A673 (cell line): ENCODE measurements at places on chromosomes 7 and 10. TPM values are rescaled to one million over a fixed set of nuclear protein-coding genes. Genes with fewer than 3 reads are reported as not detected.
A peak's percentile ranks its signal among the peaks of the same experiment; 100 is the strongest.

GRCh38 chr7:26305869-26306665, 14.4 kb downstream of the SNX10 start:
- H3K36me3 ChIP-seq = no peaks in the 10 kb centered on the region
- H3K4me3 ChIP-seq = no peak overlapping the region
- no peaks in the 10 kb centered on the region for H3K27me3 ChIP-seq
- no peak overlapping the region for H3K27ac ChIP-seq

- no peaks in the 10 kb centered on the region for H3K36me3 ChIP-seq
- no peak for DNase-seq
- no peaks in the 10 kb centered on the region for H3K4me1 ChIP-seq
- no peak overlapping the region for H3K27ac ChIP-seq
- no peak overlapping the region for H3K4me3 ChIP-seq
Observed at GRCh38 chr10:13139676-13140075, 21.7 kb upstream of the MCM10 start.

DNA sequence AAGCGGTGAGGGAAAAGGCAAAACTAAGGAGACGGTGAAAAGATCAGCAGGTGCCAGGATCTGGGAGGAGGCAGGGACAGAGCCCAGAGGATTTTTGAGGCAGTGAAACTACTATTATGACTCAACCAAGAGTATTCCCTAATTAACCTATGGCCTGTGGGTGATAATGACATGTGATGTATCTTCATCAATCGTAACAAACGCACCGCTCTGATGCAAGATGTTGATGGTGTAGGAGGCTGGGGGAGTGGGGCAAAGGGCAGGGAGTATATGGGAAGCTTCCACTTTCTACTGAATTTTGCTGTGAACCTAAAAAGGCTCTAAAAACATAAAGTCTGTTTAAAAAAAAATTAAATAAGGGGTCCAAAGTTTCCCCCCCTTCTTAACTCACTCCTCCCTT, 25.5 kb upstream of the EZH2 start:
- H3K27ac ChIP-seq = no peak overlapping the region
- no peak overlapping the region for H3K4me3 ChIP-seq
- DNase-seq = no peak

- no peak overlapping the region for H3K4me3 ChIP-seq
- no peak overlapping the region for H3K27ac ChIP-seq
- peaks cover 5% of the 10 kb centered on the region for H3K4me1 ChIP-seq
- H3K36me3 ChIP-seq = no peaks in the 10 kb centered on the region
Observed at GRCh38 chr7:128108641-128109423, 77.6 kb upstream of the LRRC4 start.

GRCh38 chr7:151089893-151090730, 3.8 kb downstream of the AGAP3 start:
- no peak overlapping the region for H3K27ac ChIP-seq
- no peaks in the 10 kb centered on the region for H3K27me3 ChIP-seq
- peaks cover 20% of the 10 kb centered on the region for H3K4me1 ChIP-seq
- DNase-seq = no peak

- no peak for DNase-seq
- H3K27ac ChIP-seq = no peak overlapping the region
- H3K4me3 ChIP-seq = no peak overlapping the region
- no peaks in the 10 kb centered on the region for H3K4me1 ChIP-seq
Observed at GRCh38 chr10:71191019-71191418, 21.4 kb upstream of the UNC5B start.

- no peaks in the 10 kb centered on the region for H3K27me3 ChIP-seq
- no peak overlapping the region for H3K27ac ChIP-seq
- DNase-seq = no peak
- no peaks in the 10 kb centered on the region for H3K36me3 ChIP-seq
Observed at GRCh38 chr7:42614636-42615035, 297.2 kb downstream of the C7orf25 start.

GRCh38 chr7:132251327-132251659, 325.0 kb downstream of the PLXNA4 start:
- no peak overlapping the region for H3K4me3 ChIP-seq
- H3K27ac ChIP-seq = no peak overlapping the region
- no peaks in the 10 kb centered on the region for H3K4me1 ChIP-seq
- no peak for DNase-seq
- peaks cover 45% of the 10 kb centered on the region for H3K27me3 ChIP-seq

GRCh38 chr7:2003931-2004812, 228.6 kb downstream of the MAD1L1 start:
- no peak overlapping the region for H3K4me3 ChIP-seq
- peaks cover 8% of the 10 kb centered on the region for H3K4me1 ChIP-seq
- no peak overlapping the region for H3K27ac ChIP-seq
- DNase-seq = no peak
- no peaks in the 10 kb centered on the region for H3K36me3 ChIP-seq
- H3K27me3 ChIP-seq = no peaks in the 10 kb centered on the region

DNA sequence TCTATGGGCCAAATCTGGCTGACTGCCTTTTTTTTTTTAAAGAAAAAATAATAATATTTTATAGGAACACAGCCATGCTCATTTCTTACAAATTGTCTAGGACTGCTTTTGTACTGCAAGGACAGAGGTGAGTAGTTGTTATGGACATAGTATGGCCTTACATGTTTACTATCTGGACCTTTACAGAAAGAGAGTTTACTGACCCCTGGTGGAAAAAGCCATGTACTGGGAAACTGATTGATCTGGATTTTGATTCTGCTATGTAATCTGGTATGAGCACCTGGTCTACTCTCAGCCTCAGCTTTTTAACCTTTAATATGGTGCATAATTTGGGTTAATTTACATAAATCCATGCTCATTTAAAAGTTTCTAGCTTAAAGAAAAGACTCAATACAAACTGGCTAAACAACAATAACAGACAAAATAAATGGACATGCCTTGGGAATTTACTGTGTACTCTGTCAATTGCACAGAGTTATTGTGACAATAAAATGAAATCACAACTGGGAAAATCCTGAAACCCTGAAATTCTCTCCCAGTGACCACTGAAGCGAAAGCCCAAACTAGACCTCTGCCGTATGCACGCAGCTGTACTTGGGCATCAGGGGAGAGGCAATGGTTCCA, 260.7 kb downstream of the BMPER start:
- no peaks in the 10 kb centered on the region for H3K36me3 ChIP-seq
- H3K27me3 ChIP-seq = no peaks in the 10 kb centered on the region
- DNase-seq = peak; percentile 54
- peaks cover 14% of the 10 kb centered on the region for H3K4me1 ChIP-seq
- no peak overlapping the region for H3K27ac ChIP-seq

DNA sequence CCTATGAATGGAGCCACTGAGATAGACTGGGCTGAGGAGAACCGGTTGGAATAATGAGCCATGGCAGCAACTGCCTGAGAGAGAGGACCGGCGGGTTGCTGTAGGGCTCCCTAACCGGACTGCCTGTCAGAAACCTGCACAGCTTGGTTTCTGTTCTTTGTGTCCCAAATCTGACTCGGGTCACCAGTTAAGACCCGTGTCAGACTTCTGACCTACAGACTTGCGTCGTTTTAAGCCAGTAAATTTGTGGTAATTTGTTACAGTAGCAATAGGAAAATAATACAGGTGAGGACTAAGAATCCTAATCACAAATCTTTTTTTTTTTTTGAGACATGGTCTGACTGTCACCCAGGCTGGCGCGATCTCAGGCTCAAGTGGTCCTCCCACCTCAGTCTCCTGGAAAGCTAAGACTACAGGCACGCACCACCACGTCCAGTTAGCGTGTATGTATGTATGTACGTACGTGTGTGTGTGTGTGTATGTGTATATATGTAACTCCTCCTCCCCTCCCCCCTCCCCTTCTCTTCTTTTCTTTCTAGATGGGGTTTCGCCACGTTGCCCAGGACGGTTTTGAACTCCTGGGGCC, 672 bp upstream of the DDX56 start:
- peaks cover 9% of the 10 kb centered on the region for H3K4me1 ChIP-seq
- peaks cover 57% of the 10 kb centered on the region for H3K36me3 ChIP-seq
- no peak for DNase-seq
- H3K27ac ChIP-seq = peak overlapping the region; percentile 93
- H3K4me3 ChIP-seq = peak overlapping the region; percentile 94
- no peaks in the 10 kb centered on the region for H3K27me3 ChIP-seq

DNA sequence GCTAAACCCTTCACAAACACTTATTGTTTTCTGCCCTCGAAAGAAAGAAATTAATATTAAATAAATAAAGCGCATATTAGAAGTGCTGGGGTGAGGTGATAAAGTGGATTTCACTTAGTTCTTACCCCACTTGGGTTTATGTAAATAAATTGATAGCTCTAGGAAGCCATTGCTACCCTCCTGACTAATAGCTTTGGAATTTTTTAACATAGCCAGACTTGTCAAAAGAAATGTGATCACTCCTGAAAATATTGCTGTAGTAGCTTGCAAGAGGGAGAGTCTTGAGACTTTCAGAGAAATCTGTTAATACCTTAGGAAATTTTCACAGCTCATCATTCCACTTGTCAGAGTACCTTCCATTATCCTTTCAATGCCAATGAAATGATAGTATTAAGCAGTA, 7.6 kb downstream of the ARL5B start:
- no peak overlapping the region for H3K27ac ChIP-seq
- peaks cover 43% of the 10 kb centered on the region for H3K36me3 ChIP-seq
- no peaks in the 10 kb centered on the region for H3K27me3 ChIP-seq
- DNase-seq = peak; percentile 39
- no peak overlapping the region for H3K4me3 ChIP-seq
- H3K4me1 ChIP-seq = peaks cover 11% of the 10 kb centered on the region

- H3K36me3 ChIP-seq = peaks cover 88% of the 10 kb centered on the region
- DNase-seq = no peak
- H3K27me3 ChIP-seq = no peaks in the 10 kb centered on the region
- no peak overlapping the region for H3K27ac ChIP-seq
- H3K4me3 ChIP-seq = no peak overlapping the region
- H3K4me1 ChIP-seq = no peaks in the 10 kb centered on the region
Observed at GRCh38 chr7:74235518-74236268, 18.5 kb downstream of the RFC2 start.

DNA sequence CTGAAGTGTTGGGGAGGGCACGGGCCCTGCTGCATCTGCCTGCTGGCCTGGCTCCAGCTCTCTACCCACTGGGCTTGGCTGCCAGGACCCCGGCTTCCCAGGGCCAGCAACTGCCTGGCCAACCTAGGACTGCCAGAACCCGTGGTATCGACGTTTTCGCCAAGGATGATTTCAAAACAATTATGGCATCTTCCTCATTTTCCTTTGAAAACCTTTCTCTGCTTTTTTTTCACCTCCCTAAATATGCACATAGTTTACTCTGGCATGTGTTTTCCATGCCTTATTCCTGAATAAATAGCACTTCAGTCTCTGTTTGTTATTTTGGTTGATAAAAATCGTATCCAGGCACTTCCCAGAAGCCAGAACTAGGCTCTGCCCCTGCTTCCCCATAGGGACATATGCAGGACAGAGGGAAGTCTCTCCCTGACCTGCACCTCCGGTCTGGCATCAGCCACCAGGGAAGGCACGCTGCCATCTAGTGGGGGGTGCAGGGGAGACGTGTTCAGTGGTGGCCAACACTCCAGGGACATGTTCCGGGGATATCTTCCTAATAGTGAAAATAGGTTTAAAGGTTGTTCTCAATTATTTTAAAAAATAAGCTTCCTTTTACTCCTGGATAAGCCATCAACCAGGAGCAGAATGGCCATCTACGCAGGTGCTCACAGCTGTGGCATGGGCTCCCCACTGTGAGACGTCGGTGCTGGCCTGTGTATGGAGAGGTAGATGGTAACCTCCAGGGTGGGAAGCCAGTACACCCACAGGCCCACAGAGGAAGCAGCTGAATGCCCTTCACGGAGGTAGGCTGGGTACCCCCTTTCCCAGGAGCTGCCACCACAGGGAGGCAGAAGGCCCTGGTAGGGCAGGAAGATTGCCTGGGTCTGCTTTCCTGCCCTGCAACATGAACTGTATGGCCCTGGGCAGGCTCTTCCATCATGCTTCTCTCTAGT, 30.7 kb upstream of the ANTXRL start:
- H3K4me1 ChIP-seq = no peaks in the 10 kb centered on the region
- no peaks in the 10 kb centered on the region for H3K27me3 ChIP-seq
- H3K27ac ChIP-seq = no peak overlapping the region
- peak; percentile 40 for DNase-seq

- H3K4me1 ChIP-seq = peaks cover 11% of the 10 kb centered on the region
- H3K4me3 ChIP-seq = no peak overlapping the region
- H3K27ac ChIP-seq = no peak overlapping the region
Observed at GRCh38 chr10:128877141-128877540, 589.9 kb upstream of the MGMT start.

GRCh38 chr10:70409772-70410171, 5.8 kb downstream of the EIF4EBP2 start:
- H3K4me1 ChIP-seq = peaks cover 7% of the 10 kb centered on the region
- no peak for DNase-seq
- peaks cover 13% of the 10 kb centered on the region for H3K36me3 ChIP-seq
- H3K27ac ChIP-seq = no peak overlapping the region
- no peaks in the 10 kb centered on the region for H3K27me3 ChIP-seq
- H3K4me3 ChIP-seq = no peak overlapping the region

DNA sequence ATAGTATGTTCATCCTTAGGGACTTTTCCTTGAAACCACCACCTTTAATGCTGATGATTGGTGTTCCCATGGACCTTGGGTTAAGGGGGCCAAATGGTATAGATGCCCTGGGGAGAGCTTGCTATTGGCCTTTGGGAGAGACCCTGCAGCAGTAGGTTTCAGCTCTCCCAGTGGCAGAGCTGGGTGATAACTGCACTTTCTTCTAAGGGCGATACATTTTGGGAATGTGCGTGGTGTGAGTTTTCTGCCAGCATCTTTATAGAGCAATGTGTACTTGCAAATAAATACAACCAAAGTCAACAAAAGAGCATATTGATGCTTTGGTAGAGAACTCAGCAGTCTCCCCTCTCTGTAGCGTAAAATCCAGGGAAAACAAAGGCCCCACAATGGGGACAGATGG, 404.1 kb downstream of the PAXIP1 start:
- H3K27ac ChIP-seq = no peak overlapping the region
- DNase-seq = no peak
- H3K4me1 ChIP-seq = no peaks in the 10 kb centered on the region

- H3K27ac ChIP-seq = no peak overlapping the region
- no peaks in the 10 kb centered on the region for H3K36me3 ChIP-seq
- DNase-seq = no peak
- H3K4me1 ChIP-seq = no peaks in the 10 kb centered on the region
- H3K27me3 ChIP-seq = peaks cover 45% of the 10 kb centered on the region
Observed at GRCh38 chr7:45578022-45578421, 3.9 kb downstream of the ADCY1 start.

JAKMIP3 gene
- 2.0 and 2.8 TPM in 2 replicates for total RNA-seq

OGA gene
- total RNA-seq = 109 and 114 TPM in 2 replicates

OR6B1 gene
- not detected in 2 replicates for total RNA-seq

GBX1 gene
- not detected in 2 replicates for total RNA-seq

CYP3A5 gene
- total RNA-seq = 9.1 and 9.9 TPM in 2 replicates

LOXL4 gene
- 0.11 TPM in 1 of 2 replicates, not detected in the other for total RNA-seq

INMT gene
- 0.11 and 0.17 TPM in 2 replicates for total RNA-seq

PAPOLB gene
- total RNA-seq = 0.17 TPM in 2 replicates
